ENCODE measurements at places on chromosomes 5 and 9.

GRCh38 chr5:116502138-116502537 lies 72.5 kb downstream of the SEMA6A start:
- no peak for DNase-seq

GRCh38 chr9:128056887-128057723 lies 10.0 kb downstream of the NAIF1 start:
- DNase-seq: no peak

GRCh38 chr5:138790684-138791083 lies 37.5 kb downstream of the CTNNA1 start:
- no peak for DNase-seq

GRCh38 chr5:131148835-131149234 lies 16.2 kb downstream of the HINT1 start:
- DNase-seq: no peak

GRCh38 chr5:149315753-149316152 lies 29.5 kb upstream of the GRPEL2 start:
- no peak for DNase-seq

DNA sequence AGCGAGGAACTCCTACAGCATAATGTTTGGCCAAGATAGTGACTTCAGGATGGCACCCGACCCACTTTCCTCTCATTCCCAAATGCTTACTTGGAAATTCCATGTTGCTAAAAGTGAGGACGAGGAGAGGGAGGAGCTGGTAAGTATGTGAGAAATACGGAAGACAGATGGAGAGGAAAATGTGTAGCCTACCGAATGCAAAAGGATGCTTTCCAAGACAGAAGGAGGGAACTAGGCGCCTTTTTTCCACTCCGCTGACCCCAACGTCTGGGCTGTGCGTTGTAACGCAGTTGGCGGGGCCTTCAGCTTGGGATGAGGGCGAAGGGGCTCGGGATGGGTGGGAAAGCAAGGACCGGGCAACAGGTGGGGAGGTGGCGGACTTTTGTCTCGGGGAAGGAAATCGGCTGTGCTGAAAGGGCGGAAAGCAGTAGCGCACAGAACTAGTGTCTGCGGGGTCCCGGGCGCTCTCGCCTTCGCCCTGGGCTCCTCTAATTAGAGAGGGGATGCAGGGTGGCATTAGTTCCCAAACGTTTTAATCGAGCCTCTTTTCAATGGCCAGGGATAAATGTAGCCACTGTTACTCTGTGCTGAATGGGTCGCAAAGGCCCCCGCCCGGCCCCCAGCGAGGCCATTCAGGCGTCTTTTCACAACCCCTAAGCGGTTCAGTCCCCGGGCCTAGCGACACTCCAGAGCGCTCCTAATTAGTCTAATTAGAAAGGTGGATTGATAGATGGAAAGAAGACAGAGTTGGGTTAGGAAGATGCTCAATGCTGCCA lies 12.6 kb downstream of the FOXD1 start:
- no peak for DNase-seq

- no peak for DNase-seq
Observed at GRCh38 chr5:79157305-79157704, 45.7 kb downstream of the BHMT start.

- no peak for DNase-seq
Observed at GRCh38 chr9:92140074-92140753, 25.0 kb upstream of the SPTLC1 start.

GRCh38 chr9:128051932-128052709 lies 15.0 kb downstream of the NAIF1 start:
- no peak for DNase-seq

- DNase-seq: no peak
Observed at GRCh38 chr9:129624168-129624759, 1.7 kb upstream of the NTMT1 start.

DNA sequence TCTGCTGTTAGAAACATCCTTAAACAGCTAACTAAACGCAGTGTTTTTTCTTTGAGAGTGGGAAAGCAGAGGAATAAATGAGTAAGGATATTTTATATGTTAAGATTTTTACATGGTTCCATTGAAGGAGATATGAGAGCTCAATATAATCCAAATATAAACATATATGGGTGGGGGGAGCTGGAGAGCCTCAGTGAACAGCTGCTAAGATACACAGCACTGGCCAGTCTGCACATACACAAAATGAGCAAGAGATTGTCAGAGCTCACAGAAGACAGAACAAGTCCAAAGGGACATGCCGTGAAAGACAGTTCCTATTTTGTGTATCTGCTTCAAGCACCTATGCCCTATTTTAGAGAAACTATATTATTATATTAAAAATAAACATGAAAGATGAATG lies 46.9 kb downstream of the CLINT1 start:
- DNase-seq: no peak

DNA sequence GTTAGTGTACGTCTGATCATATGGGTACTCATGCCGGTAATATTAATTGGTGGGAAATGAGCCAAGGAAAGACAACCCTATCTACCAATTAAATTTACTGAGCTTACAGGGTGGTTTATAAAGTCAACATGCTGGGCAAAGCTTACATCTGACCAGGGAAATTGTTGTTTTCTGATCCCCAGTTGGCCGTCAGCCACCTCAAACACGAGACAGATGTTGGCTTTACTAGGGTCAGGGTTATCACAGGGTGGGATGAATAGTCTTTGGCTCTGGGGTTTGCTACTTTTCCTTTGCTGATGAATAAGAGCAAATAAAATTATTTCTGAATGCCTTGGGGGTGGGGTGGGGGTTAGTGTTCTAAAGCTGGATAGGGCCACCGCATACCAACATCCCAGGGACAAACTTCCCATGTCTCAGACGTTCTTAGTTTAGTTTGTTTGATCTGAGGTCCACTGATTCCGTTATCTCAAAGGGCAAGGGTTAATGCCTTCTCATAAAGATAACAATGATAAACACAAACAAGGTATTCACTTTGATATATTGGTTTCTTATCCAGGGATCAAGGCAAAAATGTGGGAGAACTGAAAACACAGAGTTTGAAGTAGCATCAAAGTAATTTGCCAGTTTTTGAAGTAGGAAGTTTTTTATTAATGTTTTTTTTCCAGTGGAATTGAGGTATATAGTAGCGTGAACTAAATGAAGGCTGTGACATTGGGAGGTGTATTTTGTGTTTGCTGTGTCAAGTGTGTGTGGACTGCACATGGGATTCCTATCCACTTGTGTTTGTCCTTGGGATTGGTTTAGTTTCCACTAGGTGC lies 109.1 kb upstream of the RPS23 start:
- DNase-seq: no peak

DNA sequence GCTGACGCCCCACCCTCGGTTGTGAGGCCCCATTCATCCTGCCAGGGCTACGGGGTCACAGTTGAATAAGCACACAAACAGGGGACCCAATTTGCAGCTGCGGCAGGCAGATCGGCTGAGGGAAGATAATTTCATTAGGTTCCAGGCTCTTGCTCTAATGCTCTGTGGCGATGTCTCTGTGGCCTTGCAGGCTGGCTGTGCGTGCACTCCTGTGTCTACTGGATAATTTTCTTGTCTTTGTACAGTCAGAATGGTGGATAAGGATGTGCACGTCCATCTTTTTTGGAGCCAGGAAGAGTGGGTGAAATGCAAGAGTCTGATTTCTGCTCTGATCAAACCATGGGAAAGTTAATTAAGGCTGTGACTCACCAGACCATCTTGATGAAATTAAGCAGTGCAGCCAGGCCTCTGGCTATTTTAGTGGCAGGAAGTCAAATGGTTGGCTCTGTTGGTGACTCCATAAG lies 39.2 kb downstream of the NSG2 start:
- DNase-seq: no peak

- DNase-seq: no peak
Observed at GRCh38 chr9:113603773-113604172, 140.2 kb downstream of the RGS3 start.

- no peak for DNase-seq
Observed at GRCh38 chr9:105637787-105638395, 24.4 kb upstream of the TAL2 start.

GRCh38 chr5:38069360-38069759 lies 189.0 kb upstream of the EGFLAM start:
- no peak for DNase-seq

GRCh38 chr9:95012035-95012708 lies 285.7 kb downstream of the AOPEP start:
- no peak for DNase-seq

DNA sequence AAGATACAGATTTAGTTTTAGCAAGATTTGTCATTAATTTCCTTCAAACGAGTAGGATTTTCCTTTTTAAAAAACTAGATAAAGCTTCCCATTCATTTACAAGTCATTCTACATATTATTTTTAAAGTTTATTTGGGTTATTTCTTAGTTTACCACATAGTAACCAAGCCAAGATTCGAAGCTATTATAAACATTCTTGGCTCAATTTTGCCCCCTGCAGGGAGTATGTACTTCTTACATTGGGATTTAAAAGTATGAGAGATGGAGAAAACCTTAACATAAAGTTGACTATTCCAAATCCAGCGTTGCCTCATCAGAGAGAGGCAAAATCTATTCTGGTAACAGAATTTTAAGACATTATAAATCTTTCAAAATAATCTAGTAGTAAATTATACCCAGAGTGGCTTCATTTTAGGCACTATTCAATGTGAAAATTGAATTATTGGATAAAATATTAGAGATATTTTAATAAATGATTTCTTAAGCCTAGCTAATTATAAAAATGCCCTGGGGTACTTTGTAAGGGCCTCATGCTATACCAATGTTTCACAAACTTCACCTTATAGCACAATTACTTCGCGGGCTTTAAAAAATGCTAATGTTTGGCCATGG lies 39.1 kb downstream of the FBN2 start:
- no peak for DNase-seq

GRCh38 chr5:27830546-27830945 lies 792.2 kb upstream of the CDH9 start:
- peak; percentile 6 for DNase-seq

GRCh38 chr9:94085062-94085639 lies 887 bp downstream of the PTPDC1 start:
- DNase-seq: no peak

DNA sequence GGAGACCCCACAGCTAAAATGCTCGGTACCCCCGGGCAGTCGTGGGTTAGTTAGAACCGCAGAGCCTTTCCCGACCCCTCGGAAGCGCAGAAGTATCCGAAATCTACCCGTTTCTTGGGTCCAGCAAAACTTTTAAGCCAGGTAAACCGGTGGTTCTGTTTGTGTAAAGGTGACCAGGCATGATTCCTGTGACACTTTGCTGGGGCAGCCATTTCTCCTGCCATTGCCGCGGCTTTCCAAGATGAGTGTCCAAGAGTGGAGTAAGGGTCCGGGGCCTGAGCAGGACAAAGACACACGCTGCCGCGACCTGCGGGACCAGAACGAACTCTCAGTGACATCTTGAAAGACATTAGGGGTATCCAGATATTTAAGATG lies 655 bp downstream of the MARVELD2 start:
- DNase-seq: no peak

GRCh38 chr9:22446589-22446949 lies at the start of gene DMRTA1:
Gene DMRTA1, plus strand, starts transcription at chr9:22446824. Its CDS starts 242 bp downstream, at chr9:22447066.
- DNase-seq: no peak

DNA sequence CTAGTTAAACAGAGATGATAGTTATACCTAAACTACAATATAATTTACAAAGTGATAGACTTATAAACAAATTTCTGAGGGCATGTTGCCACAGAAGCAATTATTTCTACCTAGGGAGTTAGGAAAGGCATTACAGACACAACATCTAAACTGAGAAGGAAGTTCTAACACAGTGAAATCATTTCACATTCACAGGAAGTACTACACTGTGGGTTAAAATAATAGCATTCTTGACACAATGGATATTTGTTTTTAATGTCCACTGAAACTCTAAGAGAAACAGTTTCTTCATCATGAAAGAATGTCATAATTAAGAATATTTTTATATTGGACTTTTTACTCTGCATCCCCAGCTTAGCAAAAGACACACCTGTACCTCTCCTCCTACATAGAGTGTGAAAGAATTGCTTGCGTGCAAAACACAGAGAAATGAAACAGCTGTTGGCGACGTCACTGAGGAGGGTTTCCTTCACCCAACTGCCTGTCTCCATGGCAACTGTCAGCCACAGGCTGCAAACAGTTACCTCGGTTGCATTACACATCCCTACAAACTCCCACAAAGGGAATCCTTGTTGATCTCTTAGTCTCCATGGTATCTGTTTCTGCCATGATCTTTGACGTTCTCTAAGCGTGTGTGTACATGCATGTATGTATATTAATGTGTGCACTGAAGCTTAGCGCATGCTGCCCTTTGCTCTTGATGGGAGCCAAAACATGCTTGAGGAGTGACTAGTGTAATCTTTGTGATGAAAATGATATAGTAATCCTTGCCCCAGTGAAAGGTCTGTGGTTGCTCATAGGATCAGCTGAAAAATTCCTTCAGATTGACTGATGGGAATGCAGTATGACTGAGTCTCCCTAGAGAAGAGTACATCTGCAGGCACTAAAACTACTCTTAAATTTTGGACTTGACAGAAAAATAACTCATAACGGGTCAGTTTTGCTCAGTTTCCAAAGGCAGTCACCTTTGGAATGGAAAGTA lies 168.5 kb downstream of the ACTL7B start:
- no peak for DNase-seq

DNA sequence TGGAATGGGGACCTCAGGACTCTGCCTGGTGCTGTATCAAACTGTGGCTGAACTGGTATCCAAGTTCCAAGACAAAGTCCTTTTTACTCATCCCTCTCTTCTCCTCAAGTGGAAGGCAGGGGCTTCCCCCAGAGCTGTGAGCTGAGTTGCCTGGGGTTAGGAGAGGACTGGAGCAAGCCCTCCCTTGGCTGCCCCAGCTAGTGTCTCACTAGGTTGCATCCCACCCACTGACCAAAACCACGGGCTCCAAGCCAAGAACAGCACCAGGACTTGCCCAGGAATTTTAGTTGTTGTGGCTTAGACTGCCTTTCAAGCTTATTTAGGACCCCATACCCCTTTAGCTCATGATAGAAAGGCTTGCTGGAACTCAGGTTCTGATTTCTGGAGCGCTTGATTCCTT lies 158.7 kb upstream of the TNC start:
- no peak for DNase-seq

GRCh38 chr9:35738186-35738585 lies 5.7 kb downstream of the CREB3 start:
- no peak for DNase-seq

- no peak for DNase-seq
Observed at GRCh38 chr9:135885100-135885853, 22.1 kb downstream of the CAMSAP1 start.

DNA sequence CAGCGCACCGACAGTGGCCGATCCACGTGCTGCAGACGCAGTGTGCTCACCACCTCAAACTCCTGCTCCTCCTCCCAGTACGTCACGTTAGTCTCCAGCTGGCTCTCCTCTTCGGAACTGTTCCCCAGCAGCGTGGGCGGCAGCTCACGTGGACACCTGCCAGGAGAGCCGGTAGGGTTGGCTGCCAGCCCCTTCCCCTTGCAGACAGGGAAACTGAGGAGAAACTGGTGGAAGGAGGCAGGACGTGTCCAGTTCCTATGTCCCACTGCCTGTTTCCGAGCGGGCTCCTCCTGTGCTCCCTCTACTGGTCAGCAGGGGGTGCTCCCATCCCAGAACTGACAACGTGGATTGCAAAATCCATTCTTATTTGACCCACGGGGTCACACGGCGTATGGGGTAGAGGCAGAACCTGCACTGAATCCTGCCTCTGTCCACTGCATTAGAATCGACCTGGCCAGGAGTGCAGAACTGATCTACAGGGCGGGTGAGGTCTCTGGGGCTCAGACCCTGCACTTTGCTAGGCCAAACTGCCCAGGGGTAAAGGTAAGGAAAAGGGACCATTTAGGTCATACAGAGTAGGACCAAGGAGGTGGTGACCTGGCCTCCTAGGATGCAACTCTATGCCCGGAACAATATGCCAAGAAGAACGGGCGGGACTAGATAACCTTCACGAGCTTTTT lies 25.7 kb downstream of the PDGFRB start:
- DNase-seq: peak; percentile 47

Data from SW 1271 (cell line).